CD4-positive, alpha-beta memory T cell (primary cell): ENCODE measurements at places on chromosomes 3 and 15. TPM values are rescaled to one million over a fixed set of nuclear protein-coding genes. Genes with fewer than 3 reads are reported as not detected.

- H3K4me3 ChIP-seq, result no peak overlapping the region
- no peak overlapping the region for H3K27ac ChIP-seq
- no peaks in the 10 kb centered on the region for H3K27me3 ChIP-seq
Observed at GRCh38 chr3:38128303-38128655, 8.6 kb downstream of the ACAA1 start.

The GNB5 gene
- 69.9 TPM for total RNA-seq

- no peak for DNase-seq
- peaks cover 35% of the 10 kb centered on the region for H3K4me1 ChIP-seq
- no peak overlapping the region for H3K4me3 ChIP-seq
- no peak overlapping the region for H3K27ac ChIP-seq
- H3K27me3 ChIP-seq, result no peaks in the 10 kb centered on the region
Observed at GRCh38 chr15:73142802-73143762, 90.8 kb downstream of the NEO1 start.

The OR5K2 gene
- total RNA-seq, result not detected

DNA sequence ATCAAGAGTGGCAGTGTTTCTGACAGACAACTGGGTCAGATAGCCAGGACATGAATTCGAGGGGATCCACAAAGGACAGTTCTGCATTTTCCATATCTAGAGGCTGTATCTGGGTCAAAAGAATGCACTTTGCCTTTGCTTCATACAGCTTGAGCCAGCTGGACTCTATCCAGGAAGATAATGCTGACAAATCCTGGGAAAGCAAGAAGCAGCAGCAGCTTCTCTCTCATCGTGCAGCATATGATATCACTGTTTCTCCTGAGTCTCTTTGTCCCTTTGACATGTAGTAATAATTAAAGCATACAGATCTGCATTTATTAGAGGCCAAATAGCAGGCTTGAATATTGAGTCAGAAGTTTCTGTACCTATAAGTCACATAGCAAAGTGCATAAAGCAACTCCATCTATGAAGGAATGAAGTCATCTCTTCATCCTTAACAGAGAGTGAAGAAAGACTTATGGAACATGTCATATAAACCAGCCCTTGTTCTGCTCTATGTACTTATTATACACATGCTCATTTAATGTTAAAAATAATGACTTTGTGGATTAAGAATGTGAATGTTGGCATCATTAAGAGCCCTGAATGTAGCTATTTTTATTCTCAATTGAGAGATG, 236.8 kb upstream of the GBE1 start:
- H3K27me3 ChIP-seq, result no peaks in the 10 kb centered on the region
- no peaks in the 10 kb centered on the region for H3K36me3 ChIP-seq
- H3K4me3 ChIP-seq, result no peak overlapping the region

The NPRL2 gene
- 50.0 TPM for total RNA-seq

GRCh38 chr15:40354408-40355171, 3.4 kb upstream of the DISP2 start:
- no peaks in the 10 kb centered on the region for H3K27me3 ChIP-seq
- H3K4me3 ChIP-seq, result no peak overlapping the region
- H3K27ac ChIP-seq, result no peak overlapping the region
- no peak for DNase-seq
- H3K36me3 ChIP-seq, result no peaks in the 10 kb centered on the region

DNA sequence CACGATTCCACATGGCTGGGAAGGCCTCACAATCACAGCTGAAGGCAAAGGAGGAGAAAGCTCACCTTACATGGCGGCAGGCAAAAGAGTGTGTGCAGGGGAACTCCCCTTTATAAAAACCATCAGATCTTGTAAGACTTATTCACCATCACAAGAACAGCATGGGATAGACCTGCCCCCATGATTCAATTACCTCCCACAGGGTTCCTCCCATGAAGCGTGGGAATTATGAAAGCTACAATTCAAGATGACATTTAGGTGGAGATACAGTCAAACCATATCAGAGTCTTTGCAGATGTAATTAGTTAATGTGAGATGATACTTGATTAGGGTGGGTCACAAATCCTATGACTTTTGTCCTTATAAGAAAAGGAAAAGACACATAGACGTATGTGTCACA, 688.9 kb downstream of the GBE1 start:
- H3K36me3 ChIP-seq, result no peaks in the 10 kb centered on the region
- no peak overlapping the region for H3K4me3 ChIP-seq
- H3K27me3 ChIP-seq, result no peaks in the 10 kb centered on the region
- no peak overlapping the region for H3K27ac ChIP-seq

The ZNF710 gene
- 19.7 TPM for total RNA-seq

DNA sequence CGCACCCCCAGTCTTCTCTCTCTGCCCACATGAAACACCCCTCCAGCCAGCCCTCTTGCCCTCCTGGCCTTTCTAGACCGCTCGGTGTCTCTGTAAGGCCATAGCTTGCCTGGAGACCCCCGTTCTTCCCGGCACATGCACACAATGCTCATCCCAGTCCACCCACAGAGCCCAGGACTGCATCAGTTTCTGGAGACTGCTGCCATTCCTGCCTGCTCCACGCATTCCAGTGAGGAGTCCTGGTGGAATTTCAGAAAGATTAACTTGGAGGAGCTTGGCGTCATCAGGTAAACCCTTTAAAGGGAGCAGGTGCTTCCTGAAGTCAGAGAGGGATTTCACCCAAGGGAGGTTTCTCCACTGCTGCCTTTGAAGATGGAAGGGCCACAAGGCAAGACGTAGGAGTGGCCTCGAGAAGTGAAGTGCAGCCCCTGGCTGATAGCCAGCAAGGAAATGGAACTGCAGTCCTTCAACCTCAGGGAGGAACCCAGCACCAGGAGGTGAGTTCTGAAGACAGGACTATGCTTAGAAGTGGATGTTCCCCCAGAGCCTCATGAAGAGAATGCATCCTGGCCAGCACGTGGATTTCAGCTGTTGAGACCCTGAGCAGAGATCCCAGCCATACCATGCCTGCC, 19.2 kb downstream of the SLC41A3 start:
- no peaks in the 10 kb centered on the region for H3K27me3 ChIP-seq
- H3K4me1 ChIP-seq, result peaks cover 10% of the 10 kb centered on the region
- DNase-seq, result no peak

DNA sequence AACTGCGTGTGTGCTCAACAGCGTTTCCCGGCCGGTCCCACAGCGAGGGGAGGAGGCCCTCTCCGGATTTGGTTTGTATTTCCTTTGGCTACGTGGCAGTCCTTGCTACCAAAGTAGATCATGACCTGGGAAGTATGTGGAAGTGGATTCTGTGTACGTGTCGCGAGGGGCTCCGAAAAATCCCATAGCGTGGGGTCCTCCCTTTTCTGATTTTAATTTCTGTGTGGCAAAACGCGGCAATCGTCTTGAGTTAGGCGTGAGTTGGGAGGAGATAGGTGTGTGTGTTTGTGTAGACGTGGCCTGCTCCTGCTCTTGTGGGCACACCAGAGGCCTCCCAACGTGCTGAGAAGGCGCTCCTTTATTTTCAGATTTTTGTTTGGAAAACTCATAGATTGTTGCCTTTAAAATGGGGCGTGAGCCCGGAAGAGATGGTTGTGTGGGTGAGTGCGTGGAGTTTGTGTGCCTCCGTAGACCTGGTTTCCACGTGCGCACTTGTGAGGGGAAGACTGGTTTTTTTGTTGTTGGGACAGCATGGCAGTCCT, 1.2 kb downstream of the TRIM71 start:
- H3K36me3 ChIP-seq, result no peaks in the 10 kb centered on the region
- H3K27me3 ChIP-seq, result no peaks in the 10 kb centered on the region
- no peak for DNase-seq
- no peak overlapping the region for H3K27ac ChIP-seq

DNA sequence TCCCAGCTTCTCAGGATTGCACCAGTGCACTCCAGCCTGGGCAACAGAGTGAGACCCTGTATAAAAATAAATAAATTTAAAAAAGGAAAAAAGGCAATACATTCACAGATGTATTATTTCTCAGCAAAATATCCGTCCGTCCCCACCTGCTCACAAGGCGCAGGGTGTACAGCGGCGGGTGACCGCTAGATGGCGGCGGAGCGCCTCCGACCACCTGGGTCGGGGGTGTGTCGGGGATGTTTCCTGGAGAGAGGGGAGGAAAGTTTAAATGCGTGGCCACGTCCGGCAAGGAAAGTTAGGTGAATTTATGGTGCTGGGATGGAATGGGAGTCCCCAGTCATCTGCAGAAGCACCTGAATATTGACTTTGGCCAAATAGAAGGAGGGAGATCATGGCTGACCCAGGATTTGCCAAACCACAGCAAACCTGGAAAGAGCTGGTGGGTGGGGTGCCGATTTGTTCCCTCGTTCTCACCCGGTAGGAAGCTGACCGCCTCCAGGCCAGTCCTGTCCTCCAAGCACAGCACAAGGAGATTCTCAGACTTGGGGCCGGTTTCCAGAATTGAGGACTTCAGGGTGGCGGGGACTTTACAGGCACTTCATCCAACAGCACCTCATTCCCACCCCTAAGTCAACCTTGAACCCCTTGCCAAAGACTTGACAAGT, 88.3 kb downstream of the TMEM266 start:
- no peak overlapping the region for H3K4me3 ChIP-seq
- DNase-seq, result peak; percentile 54

- H3K4me1 ChIP-seq, result no peaks in the 10 kb centered on the region
- H3K27ac ChIP-seq, result no peak overlapping the region
- H3K4me3 ChIP-seq, result no peak overlapping the region
- DNase-seq, result no peak
- H3K27me3 ChIP-seq, result no peaks in the 10 kb centered on the region
Observed at GRCh38 chr3:62090066-62090465, 283.3 kb downstream of the FEZF2 start.

The SPATA12 gene
- total RNA-seq, result not detected

- no peak overlapping the region for H3K27ac ChIP-seq
- DNase-seq, result no peak
- no peaks in the 10 kb centered on the region for H3K4me1 ChIP-seq
- H3K36me3 ChIP-seq, result no peaks in the 10 kb centered on the region
Observed at GRCh38 chr3:29385046-29385830, 104.4 kb downstream of the RBMS3 start.

The MYRIP gene
- total RNA-seq, result not detected

DNA sequence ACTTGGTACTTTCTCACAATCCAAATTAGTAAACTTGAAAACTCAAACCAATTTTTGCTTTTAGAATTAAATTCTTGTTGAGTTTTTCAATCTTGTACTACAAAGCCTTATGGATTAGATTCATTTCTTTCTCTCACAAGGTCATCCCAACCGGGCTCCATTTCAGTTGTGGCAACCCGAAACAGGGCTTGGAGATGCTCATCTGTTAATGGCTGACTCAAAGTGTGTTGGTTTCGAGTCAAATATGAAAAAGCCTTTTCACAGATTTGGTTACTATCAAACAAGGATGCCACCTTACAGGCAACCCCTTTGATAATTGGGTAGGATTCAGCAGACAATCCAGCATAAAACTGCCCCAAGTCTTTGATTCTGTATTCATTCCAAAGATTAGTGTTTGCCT, 1.8 kb downstream of the EPM2AIP1 start:
- H3K27me3 ChIP-seq, result no peaks in the 10 kb centered on the region
- H3K4me3 ChIP-seq, result peak overlapping the region; percentile 97
- peaks cover 10% of the 10 kb centered on the region for H3K36me3 ChIP-seq
- peaks cover 58% of the 10 kb centered on the region for H3K4me1 ChIP-seq
- H3K27ac ChIP-seq, result peak overlapping the region; percentile 95
- no peak for DNase-seq

DNA sequence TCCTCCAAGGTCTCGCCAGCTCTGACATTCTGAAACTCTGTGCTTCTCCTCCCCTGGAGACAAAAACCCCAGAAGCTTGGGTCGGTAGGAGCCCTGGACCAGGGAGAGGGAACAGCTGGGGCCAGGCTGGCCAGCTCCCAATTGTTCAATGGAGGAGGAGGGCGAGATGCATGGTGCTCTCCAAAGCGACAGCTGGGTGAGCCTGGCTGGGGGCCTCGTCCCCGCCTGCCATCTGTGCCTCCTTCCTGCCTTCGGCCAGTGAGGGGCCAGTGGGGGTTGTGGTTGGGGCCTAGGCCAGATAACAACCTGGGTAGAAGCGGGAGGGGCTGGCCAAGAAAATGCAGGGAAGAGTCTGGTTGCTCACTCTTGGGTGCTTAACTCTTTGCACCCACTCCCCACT, 79.4 kb downstream of the CORO2B start:
- H3K27ac ChIP-seq, result no peak overlapping the region
- no peak for DNase-seq
- no peaks in the 10 kb centered on the region for H3K4me1 ChIP-seq
- no peak overlapping the region for H3K4me3 ChIP-seq

DNA sequence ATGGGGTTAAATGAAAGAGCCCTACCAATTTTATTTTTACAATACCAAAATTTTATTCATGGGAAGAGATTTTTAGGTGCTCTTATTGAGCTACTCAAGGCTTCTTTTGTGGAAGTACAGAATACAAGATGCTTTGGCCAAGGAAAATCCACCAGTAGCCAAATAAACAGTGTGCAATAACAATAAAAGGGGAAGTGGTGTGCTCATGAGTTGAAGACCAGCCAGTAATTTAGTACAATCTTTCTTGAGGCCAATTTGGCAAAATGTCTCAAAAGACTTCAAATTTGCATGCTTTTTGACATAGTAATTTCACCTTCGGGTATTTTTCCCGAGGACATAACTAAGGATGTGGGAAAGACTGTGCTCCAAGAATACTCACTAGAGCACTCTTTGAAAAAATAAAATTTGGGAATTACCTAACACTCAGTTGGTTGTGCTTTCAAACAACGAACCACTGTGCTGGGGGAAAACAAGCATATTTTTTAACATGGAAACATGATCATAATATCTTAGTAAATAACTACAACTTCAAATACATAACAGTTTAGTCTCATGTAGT, 294.0 kb downstream of the DIPK2A start:
- H3K27ac ChIP-seq, result no peak overlapping the region
- H3K27me3 ChIP-seq, result no peaks in the 10 kb centered on the region
- no peak for DNase-seq
- H3K36me3 ChIP-seq, result no peaks in the 10 kb centered on the region
- H3K4me1 ChIP-seq, result no peaks in the 10 kb centered on the region

The KLF13 gene
- total RNA-seq, result 197 TPM

DNA sequence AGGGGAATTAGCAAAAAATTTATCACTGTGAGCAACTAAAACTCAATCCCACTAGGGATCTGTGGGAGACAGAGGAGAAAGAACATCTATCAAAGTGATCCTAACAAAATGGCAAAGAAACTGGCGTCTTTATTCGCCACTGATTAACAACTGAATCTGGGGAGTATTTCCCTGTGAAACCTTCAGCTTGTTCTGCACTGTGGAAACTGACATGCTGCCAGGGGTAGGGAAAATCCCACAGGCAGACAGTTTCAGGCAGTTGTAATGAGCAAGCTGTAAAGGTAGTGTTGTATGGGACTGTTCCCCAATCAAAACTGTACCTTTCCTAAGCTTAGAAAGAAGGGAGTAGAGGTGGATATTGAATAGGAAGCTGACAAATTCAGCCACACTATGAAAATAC, 611.7 kb downstream of the VGLL3 start:
- H3K27ac ChIP-seq, result no peak overlapping the region
- no peaks in the 10 kb centered on the region for H3K4me1 ChIP-seq

DNA sequence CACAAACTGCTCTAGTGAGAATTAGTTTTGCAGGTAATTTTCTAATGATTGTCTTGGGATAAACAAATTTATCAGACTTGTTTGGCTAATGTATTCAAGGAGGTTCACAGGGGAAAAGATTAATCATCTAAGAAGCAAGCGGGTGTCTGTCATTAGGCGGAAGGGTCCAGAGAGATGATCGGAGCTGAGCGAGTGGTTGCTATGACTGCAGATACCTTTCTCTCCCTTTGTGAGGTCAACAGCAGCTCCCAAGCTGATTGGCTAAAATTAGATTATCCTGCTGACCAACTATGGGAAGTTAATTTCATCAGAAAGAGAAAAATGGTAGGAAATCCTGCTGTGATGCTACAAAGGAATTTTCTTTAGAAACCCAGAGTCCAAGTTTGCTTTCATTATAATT, 276.0 kb downstream of the SOX2 start:
- H3K36me3 ChIP-seq, result no peaks in the 10 kb centered on the region
- H3K4me3 ChIP-seq, result no peak overlapping the region
- H3K4me1 ChIP-seq, result no peaks in the 10 kb centered on the region

The ALS2CL gene
- total RNA-seq, result 26.3 TPM

The GHRL gene
- 1.1 TPM for total RNA-seq
